ENCODE measurements at places on chromosomes 13 and 19. TPM values are rescaled to one million over a fixed set of nuclear protein-coding genes. Genes with fewer than 3 reads are reported as not detected.
A peak's percentile ranks its signal among the peaks of the same experiment; 100 is the strongest.

DNA sequence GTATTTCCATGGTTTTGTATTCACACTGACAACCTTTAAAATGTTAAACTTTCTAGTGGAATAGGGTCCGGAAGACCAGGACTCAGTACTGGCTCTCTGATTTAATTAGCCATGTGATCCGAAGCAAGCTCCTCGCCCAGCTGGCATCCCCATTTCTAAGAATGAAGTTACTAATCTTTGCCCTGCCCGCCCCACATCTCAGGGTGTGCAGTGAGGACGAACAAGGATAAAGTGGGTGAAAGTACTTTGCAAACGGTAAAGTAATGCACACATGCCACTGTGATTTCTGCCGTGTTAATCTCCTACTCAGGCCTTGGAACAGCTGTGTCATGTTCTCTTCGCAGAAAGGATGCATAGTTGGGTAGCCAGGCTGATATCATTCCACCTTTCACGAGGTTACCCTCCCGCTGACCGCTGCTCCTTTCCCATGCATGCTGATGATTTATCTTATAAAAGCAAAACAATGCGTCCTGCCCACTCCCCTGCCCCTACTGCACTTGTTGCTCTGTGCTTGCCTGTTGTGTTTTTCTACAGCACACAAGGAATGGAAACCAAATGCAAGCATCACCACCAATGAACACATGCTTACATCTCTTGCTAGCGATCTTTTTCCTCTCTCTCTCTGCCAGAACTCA lies 539.0 kb downstream of the EFNB2 start:
- no peak for DNase-seq

- DNase-seq, result no peak
These were observed 15.0 kb upstream of the CLN5 start for GRCh38 chr13:76976929-76977328.

DNA sequence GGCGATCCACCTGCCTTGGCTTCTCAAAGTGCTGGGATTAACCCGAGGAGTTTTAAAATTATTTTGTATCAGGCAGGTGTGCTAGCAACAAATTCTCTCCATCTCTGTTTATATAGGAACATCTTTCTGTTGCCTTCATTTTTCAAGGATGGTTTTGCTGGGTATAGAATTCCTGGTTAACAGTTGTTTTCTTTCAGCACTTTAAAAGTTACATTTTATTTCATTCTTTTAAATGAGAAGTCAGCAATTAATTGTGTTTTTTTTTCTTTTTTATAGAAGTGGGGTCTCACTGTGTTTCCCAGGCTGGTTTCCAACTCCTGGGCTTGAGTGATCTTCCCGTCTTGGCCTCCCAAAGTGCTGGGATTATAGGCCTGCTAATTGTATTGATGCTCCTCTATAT lies 44.0 kb downstream of the DPF1 start:
- no peak for DNase-seq

GRCh38 chr13:101127741-101128353 lies 288.5 kb downstream of the NALCN start:
- no peak for DNase-seq

DNA sequence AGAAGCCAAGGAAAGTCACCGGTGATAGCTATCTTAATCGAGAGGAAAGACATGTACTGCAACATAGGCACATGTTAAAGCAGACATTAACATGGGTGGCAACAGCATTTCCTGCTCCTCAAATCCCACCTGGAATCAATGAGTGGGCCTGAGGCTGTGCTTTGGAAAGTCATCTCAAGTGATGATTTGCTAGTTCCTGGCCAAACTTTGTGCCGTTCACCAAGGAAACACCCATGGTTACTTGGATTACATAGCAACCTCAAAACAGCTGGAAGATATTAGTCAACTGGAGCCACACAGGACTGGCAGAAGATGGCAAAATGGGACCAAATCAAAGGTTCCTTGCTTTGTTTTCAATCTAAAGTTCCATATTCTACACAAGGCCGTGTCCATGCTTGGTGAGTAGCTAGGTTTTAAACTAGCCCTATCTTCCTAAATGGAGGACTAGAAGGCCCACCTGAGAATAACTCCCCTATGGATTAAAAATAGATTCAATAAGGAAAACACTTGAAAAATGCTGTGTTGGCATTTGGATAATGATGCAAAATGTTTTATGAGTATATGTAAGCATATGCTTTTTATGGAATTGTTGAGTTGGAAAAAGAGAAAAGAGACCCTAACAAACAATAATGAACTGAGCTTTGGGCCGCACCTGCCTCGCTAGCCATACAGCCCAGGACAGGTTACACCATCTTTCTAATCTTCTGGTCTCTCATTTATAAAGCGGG lies 144.5 kb downstream of the RGCC start:
- no peak for DNase-seq

GRCh38 chr13:71461892-71462291 lies 405.1 kb downstream of the DACH1 start:
- DNase-seq, result no peak

DNA sequence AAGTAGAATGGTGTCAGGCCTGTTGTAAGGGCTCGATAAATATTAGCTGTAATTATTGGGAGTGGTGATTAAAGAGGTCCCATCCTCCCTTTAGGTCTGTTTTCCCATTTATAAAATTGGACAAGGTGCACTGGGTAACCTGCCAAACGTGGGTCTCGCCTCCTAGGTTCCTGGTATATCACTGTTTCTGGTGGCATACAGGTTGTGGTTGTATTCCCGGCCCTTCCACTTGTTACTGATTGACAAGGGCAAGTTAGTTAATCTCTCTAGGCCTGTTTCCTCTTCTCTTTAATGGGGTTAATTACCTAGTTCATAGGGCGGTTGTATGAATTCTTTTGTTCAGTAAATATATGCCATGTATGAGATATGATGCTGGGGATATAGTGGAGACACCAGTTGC lies 1.5 kb downstream of the PPP2R1A start:
- DNase-seq, result no peak

DNA sequence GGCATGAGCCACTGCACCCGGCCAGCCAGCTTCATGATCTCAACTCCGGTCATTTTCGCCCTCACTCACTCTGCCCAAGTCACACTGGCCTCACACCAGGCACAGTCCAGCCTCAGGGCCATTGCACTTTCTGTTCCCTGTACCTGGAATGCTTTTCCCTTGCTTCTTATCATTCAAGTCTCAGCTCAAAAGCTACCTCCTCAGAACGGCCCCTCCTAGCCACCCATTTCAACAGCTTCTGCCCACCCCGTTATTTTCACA lies 2.5 kb upstream of the TLE2 start:
- no peak for DNase-seq

DNA sequence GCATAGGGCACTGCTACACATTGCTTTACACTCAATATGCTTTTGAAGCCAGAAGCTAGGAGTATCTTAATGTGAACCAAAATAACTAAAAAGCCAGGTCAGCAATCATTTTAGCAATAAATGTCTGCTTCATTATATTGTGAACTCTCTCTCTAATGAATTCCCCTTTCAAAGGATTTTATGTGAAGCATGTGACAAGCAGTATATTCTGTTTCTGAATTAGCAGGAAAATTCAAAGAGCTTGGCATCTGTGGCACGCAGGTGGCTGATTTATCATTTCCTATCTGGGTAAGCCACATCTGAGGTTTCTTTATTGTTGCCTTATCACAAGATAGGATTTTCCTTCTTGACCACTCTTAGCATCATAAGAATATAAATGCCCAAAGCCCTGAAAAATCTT lies 56.8 kb upstream of the KLF12 start:
- no peak for DNase-seq

DNA sequence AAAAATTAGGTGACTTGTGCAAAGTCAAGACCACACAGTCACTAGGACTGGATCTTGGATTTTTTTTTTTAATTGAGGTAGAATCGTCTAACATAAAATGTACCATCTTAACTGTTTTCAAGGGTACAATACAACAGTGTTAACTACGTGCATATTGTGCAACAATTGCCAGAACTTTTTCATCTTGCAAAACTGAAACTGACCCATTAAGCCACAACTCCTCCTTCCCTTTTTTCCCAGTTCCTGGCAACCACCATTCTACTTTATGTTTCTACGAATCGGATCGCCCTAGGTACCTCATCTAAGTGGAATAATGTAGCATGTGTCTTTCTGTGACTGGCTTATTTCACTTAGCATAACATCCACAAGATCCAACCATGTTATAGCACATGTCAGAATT lies 37.5 kb upstream of the POMP start:
- DNase-seq, result no peak

DNA sequence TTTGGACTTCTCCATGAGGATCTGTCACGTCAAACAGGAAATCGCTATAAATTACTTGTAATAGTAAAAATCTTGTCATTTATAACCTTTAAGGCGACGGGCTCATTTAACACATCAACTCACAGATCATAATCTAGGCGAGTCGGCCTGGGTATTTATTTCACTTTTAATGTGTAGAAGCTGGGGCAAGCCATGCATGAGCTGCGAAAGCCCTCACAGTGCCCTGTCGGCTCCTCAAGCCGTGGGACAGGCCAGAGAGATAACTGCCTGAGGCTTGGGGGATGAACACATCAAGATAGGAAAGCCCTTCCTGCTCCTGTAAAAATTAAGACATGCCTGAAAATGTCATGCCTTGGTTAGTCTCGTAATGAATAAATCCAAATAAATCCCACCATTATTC lies 30.8 kb downstream of the SOX1 start:
- DNase-seq, result no peak

DNA sequence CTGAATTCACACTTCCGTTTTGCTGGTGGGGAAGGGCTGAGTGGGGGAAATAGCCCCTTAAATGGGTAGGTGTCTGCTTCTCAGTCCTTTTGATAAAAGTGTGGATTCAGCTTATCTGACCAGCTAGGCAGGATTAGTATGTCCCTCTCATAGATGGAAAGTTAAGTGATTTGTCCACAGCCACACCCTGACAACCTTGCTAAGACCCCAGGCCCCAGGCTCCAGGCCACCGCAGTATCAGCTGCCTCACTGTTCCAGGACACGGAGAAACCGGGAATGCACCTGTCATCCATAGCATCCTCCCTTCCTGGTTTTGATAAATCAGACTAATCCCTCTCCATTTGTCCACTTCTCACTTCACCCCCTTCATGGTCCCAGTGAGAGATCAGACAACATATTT lies 197.7 kb downstream of the USP12 start:
- no peak for DNase-seq

GRCh38 chr13:112450118-112450903 lies 74.2 kb downstream of the SPACA7 start:
- peak; percentile 70 for DNase-seq

DNA sequence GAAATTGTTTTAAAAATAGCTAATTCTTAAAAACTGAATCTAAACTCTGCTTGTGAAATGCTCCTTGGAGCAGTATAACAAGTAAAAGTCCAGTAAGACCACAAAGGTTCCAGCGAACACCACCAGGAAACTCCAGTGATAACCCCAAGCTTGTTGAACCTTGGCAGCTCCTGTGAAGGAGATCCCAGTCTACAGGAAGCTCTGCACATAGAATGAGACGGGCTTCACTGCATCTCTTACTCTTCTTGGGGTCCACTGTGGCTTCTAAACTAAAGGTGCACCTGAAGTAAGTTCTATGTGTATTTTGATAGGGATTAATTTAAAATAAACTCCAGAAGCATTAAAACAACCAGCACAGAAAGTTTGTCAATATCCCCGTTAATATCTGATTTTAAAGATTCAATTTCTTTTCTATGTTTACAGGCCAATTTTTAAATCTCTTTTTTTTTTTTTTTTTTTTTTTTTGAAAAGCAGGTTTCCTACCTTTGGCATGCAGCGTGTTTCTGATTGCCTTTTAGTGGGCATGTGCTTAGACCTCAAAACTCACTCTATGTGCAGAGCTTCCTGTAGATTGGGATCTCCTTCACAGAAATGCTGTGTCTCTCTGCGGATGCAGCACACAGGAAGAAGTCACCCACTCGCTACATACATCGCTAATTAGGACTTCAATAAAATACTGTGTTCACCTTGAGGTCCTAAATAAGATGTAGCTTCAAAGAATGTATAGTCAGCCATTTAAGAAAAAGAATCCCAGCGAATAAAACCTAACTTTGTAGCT lies 508.5 kb downstream of the KLF12 start:
- no peak for DNase-seq

DNA sequence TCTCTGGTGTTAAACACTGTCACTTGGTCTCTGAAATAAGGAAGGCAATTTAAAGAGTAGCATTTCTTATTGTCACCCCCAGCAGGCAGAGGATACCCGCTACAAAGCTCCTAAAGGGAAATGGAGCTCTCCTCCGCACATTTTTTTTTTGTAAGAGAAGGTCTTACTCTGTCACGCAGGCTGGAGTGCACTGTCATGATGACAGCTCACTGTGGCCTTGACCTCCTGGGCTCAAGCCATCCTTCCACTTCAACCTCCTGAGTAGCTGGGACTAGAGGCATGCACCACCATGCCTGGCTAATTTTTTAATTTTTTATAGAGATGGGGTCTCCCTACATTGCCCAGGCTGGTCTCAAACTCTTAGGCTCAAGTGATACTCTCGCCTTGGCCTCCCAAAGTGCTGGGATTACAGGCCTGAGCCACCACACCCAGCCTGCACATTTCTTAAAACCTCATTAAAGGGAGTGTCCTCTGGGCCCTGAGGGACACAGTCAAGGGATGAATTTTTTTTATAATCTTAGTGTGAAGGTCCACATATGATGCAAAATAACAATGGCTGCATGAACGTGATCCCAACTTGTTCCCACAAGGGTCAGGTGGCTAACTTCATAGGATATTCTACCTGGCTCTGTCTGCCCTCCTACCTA lies 32.1 kb downstream of the SLC25A30 start:
- no peak for DNase-seq

- DNase-seq, result no peak
These were observed 80.5 kb downstream of the MBNL2 start for GRCh38 chr13:97302611-97303010.

The IGFL3 gene
- total RNA-seq, result not detected

The MEIOSIN gene
- total RNA-seq, result not detected

The CELF5 gene
- total RNA-seq, result not detected

The NFIX gene
- total RNA-seq, result 242 TPM

The JAK3 gene
- total RNA-seq, result 6.6 TPM

The PLIN4 gene
- total RNA-seq, result 25.2 TPM

The PKN1 gene
- total RNA-seq, result 173 TPM

The SYT5 gene
- not detected for total RNA-seq

The LRCH1 gene
- 31.4 TPM for total RNA-seq

The ITGBL1 gene
- total RNA-seq, result 75.1 TPM

The FBXO27 gene
- total RNA-seq, result 10.0 TPM

The UGGT2 gene
- 59.1 TPM for total RNA-seq
